Effector CD4-positive, alpha-beta T cell (primary cell): ENCODE measurements at places on chromosomes 2 and 18.

DNA sequence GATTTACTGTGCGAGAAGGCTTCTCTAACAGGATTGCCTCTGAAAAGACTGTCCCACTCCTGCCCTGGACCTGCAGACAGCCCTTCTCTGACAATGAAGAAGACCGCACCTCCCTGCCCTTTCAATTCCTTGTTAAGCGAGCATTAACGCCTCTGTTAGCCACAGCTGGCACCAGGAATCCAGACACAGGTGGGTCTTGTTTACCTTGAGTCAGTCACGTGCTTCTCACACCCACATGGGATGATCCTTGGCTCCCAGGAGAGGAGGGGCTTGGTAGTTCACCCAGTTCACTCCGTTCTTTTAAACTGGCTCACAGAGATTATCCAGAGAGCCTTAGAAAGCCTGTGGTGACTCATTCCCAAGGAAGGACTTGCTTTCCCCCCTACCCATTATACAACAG, 410.5 kb upstream of the MEIS1 start:
- no peak for DNase-seq

GRCh38 chr2:43178602-43179542, 47.5 kb downstream of the ZFP36L2 start:
- no peak for DNase-seq

DNA sequence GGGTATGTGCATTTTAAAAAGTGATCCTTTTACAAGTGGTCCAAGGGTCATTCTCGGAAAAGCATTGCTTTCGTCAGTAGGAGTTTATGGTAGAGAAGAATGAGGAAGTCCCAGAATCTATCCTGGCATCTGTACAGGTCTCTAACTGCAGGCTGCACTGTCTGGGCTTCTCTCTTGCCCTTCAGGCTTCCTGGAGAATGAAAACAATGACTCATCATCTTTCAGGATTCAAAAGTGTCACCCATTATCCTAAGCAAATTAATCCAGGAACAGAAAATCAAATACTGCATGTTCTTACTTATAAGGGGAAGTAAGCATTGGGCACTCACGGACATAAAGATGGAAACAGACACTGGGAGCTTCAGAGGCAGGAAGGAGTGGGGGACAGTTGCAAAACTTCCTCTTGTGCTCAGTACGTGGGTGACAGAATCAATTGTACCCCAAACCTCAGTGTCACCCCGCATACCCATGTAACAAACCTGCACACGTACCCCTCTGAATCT, 60.2 kb upstream of the TXNDC2 start:
- no peak for DNase-seq

DNA sequence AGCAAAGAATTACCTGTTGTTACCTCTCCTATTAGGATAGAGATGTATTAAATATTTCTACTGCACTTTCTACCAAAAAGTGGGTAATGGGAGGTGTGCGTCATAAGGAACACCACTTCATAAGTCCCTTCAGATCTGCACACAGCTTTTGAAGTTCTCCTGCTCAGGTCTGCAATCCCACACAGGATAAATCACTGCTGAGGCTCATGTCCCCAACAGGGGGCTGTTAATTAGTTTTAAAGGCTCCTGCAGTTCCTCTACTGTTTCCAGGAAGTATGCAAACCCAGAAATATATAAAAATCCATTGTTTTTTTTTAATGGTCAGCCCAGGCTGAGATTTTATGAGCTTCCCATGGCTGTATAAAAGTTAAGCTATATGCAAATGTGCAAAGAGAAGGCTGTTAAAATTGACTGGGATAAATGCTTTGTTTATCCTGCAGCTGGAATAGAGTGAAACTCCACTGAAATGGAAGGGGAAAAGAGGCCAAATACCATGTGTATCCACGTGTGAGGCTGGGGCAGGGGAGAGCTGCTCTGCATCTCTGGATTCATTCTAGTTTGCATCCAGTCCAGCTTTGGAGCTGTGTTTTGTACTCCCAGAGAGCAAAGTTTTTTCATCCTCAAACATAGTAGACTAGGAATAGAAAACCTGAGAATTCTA, 903.7 kb downstream of the TDRD15 start:
- no peak for DNase-seq

DNA sequence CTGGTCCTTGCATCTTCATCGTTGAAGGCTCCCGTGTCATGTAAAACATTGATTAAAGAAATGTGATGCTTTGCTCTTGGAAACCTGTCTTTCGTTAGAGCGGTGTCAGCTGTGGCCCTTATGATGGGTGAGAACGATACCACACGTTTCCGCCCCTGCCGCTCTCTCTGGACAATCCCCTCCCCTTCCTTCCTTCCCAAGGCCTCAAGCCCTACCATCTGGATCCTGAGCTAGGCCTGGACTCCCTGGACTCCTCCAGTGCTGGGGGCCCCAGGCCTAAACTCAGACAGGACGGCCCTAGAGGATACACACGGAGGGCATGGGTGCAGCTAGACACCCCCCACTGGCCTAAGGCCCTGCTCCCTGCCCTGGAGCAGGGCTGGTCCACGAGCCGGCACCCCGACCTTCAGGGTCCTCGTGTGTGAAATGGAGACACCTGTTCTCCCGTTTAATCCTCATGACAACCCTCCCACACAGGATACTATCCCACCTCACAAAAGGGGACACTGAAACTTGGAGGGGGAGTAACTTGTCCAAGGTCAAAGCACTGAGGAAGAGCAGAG, 13.2 kb downstream of the BIN1 start:
- DNase-seq: no peak

GRCh38 chr18:10669441-10670100, 143.7 kb downstream of the NAPG start:
- no peak for DNase-seq

DNA sequence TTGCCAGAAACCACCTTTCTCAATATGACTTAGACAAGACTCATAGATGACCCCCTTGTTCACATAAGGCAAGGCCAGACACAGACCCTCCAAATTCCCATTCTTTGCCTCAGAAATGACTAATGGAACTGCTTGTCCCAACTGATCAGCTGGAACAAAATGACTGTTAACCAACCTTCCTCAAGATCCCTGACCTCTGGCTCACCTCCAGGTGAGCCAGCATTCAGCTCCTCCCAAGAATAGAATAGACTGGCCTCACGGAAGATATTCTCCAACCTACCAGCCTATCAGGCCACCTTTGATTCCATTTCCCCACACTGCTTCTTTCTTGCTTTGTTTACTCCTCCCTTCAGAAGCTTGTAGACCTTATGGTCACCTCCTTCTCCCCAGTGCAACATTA, 195.7 kb upstream of the VWC2L start:
- DNase-seq: no peak

DNA sequence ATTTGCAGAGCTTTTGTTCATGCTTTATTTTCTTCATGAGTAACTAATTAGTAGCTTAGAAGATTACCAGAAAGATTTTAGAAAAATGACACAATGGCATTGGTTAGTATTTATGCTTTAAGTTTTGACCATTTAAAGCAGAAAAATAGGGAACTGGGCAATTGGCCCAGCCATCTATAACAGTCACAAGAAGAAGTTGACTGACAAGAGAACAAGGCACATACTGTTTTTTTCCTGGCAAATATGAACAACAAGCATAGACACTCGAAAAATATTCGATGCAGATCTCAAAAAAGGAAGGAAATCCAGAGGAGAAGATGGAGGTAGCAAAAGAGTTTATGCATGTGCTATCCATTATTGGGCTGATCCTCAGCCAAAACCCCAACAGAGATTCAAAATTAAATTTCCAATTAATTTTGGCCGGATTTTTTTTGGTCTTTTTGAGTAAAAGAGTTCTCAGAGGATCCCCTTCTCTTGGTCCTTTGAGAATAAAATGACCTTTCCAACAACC, 200.8 kb upstream of the SLC35G4 start:
- DNase-seq: no peak

GRCh38 chr2:207767461-207768167, 2.1 kb downstream of the FZD5 start:
- no peak for DNase-seq

DNA sequence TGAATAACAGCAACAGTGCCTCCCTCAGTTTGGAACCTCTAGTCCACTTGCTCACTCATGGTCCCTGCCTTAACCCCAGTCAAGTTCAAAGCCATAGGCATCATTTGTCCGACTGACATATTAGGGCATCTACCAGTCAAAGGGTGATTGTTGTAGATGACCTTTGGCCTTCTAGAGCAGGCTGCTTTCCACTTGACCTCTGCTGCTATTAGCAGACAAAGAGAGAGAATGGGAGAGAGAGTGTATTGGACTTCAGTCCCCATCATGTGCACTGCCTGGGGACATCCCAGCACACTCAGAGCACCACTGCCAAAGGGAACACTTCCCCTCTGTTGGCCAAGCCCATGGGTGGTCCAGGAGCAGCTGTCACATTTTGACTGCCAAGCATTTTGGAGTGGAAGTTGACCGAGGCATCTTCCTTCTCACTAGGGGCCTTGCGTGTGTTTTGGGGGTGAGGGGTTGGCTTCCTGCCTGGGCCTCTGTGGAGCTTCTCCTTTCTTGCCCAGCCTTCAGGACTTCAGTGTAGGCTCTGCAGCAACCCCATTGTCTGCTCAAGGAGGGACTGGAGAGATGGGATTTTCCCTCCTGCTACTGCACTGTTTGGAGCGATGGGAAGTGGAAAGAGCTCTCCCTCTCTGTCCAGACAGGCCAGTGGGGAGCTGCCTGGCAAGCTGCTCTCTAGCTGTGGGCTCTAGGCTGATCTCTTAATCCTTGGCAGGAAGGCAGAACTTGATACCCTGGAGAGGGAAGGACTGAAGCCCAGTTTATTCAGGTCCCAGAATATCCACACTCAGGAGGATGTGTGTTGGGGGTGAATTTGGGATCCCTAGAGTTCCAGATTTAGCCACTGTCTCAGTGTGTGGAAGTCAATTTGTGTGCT, 68.1 kb downstream of the TMEM247 start:
- DNase-seq: no peak

DNA sequence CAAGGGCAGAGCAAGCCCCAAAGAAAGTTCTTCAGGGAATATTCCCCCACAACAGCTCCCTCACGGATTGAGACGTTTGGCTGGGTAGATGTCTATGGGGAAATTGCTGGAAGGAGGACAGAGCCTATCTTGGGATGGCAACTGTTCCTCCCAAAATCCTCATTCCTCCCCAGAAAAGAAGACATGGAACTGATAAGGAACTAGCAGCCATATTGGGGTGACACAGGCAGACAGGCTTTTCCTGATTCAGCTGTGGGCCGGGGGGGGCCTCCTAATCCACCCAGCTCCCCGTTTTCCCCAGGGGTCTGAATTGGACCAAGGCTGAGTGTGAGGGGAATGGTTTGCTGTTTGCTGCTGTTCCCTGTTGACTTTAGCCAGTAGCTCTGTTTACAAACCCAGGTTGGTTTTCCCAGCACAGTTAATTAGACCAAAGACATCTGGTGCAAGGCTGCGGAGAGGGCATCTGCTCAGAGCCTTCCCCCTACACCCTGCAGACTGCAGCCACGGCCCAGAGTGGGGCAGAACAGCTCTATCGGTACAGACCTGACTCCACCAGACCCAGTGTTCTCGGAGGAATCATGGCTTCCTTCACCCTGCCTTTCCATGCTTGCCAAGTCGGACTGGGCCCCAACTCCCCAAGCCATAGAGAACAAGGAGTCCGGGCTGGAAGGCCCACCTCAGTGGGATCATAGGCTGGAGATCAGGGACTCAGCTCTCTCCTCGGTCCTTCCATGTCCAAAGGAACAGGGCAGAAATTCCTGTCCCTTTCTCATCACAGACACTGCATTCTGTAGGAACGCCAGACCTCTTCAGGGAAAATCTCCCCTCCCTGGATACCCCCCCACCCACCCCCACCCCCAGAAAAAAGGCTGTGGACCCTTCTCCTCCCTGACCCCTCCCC, 1.7 kb upstream of the PKDCC start:
- no peak for DNase-seq

DNA sequence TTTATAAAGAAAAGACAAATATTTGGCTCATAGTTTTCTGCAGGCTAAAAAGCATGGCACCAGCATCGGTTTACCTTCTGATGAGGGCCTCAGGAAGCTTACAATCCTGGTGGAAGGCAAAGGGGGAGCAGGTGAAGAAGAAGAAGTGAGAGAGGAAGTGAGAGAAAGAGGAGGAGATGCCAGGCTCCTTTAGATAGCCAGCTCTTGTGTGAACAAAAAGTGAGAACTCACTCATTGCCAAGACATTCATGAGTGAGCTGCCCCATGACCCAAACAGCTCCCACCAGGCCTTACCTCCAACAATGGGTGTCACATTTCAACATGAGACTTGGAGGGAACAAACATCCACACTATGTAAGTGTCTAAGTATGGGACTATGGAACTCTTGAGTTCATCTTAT, 14.3 kb downstream of the CCDC150 start:
- no peak for DNase-seq

DNA sequence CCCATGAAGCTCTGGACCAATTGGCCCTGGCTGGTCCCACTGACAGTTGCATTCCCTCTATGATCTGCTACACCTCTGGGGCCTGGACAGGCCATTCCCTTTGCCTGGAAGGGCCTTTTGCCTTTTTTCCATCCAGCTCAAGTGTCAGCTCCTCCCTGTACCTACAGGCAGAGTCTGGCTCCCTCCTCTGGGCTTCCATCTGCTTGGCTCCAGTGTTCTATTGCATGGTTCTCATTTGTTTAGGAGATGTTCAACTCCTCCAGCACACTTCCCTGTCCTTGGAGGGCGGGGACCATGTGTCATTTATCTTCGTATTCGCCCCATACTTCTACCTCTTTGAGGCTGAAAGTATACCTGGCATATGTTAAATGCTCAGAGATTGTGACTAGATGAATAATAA, 61.1 kb downstream of the PRKCE start:
- DNase-seq: no peak

DNA sequence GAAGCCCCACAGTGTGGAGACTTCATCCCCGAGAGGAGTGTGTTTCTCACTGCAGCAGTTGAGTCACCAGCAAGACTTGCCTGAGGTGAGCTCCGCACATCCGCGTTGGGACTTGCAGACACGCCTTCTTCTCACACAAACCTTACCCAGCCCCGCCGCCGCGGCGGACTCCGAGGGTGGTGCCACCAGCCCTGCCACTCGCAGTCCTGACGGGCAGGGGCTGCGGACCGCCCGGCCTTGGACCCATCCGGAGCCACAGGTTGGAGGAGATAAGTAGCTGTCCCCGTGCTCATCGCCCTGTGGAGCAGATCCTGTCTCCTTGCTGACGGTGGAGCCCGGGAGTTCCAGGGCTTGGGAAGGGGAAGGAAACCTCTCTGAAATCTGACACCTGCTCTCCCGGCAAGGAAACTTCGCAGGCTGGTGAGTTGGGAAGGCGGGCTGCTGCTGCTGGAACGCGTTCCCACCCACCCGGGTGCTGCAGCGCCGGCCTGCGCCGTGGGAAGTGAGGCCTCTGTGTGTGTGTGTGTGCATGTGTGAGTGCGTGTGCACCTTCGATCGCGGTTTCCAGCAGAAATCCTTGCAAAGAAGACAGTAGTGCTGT, at the start of gene RAB27B:
RAB27B (plus strand) TSS at position 197 of the 601 bp plus-strand sequence. CDS start 49,109 bp downstream, outside the sequence.
- DNase-seq: peak; percentile 21

DNA sequence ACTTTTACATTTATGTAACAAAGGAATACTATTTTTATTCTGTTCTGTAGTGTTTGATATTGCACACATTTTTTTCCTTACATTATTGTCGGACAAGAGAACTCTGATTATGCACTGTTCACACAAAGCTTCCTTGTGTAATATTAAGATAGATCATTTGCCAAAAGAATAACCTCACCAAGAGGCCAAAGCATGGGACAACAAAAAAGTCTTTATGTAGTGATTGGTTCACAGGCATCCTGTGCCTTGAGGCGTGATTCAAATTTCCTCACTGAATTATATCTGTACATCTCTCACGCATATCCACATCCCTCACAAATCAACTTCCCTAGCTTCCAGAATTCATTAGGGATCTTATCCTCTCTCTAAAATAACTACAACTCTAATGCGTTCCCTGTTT, 642.7 kb downstream of the NR4A2 start:
- DNase-seq: no peak
